ENCODE measurements at places on chromosomes 13 and 19.

- DNase-seq: no peak
Observed at GRCh38 chr19:35729021-35729420, 11.2 kb downstream of the KMT2B start.

DNA sequence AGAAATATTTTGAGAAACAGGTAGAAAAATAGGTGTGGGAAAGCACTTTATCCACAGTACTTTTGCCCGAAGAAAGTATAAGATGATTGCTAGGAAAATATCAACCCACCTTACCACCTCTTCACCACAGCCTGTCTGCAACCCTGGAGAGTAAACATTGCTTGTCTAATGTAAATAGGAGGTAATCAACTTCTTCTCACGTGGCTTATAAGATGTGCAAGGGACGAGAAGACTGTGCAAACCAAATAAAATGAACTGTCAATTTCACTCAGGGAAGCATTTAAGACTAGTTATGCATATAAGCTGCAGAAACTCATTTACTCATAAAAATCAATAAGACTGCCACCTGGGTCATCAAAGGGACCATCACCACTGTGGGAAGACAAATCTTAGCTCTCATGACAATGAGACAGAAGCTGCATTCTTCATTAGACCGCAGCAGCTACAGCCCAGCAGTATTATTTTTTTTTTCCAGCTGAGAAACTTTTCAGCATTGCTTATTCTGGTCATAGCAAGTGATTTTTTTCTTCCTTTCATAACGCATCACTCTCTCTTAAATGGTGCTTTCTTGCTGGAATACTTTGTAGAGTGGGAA is 807.7 kb upstream of the GPC6 start:
- DNase-seq: no peak

DNA sequence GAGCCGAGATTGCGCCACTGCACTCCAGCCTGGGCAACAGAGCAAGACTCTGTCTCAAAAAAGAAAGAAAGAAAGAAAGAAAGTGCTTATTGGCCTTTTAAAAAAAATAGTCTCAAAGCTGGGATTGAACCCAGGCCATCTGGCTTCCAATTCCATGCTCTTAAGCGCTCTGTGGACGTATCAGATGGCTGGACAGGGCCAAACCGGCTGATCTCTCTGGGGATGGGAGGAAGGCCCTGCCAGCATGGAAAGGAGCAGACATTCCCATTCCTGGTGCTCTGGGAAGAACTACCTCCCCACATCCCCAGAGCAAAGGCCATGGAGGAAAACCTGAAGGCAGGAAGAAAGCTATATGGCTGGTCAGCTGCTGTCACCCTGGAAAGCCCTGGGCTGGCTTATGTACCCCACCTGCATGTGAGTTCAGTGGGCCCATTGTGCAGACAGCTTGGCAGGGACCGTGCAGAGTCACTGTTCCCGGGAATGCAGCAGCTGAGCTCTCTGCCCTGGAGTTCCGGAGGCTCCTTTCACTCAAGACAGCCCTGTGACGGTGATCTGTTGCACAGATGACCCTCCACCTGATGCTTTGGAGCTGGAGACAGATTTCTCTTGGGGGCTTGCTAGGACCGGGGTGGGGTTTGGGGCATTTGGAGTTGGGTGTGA is 84.3 kb downstream of the SIPA1L3 start:
- no peak for DNase-seq

DNA sequence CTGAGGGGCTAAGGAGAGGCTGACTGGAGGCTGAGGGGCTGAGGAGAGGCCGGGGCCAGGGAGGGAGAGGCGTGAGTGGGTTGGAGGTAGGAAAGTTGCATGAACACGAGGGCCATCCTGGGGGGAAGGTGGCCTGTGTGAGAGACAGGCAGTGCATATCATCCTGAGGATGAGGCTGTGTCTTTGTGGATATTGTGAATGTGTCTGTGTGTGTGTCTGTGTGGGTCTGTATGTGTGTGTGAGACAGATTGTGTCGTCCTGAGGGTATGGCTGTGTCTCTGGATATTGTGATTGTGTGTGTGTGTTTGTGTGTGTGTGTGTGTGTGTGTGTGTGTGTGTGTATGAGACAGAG is 422 bp downstream of the ZNF71 start:
- DNase-seq: no peak

DNA sequence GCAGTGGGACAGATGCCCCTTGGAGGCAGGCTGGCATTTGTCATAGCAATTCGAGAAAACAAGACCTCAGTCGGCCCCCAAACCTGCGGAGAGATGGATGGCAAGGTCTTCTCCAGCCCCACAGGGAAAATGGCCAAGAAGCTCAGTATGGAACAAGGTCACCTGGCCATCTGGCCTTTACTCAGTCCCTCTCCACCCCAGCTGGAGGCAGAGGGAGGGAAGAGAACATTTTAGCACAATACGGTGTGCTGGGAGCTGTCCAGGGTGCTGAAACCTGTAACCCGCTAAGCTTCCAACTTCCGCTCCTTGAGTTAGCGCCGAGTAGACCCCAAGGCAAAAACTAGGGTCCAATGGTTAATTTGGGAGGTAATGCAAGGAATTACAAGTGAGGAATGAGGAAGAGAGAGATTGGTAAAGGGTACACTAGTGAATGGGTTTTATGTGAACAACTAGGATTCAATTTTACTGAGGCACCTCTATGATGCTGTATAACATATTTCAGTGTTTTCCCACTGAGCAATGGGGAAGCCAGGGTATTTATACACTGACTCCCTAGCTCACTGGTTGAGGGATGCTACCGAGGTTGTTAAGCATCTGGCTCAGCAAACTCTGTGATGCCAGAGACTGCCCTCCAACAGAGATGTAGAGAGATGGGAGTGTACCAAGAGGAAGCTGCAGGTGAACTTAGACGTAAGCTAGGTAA is 64.3 kb downstream of the CACNA1A start:
- peak; percentile 78 for DNase-seq

- peak; percentile 20 for DNase-seq
Observed at GRCh38 chr19:45973553-45974338, at the start of gene NOVA2. Gene NOVA2, minus strand, starts transcription at chr19:45973865. Its CDS starts 514 bp downstream, at chr19:45973351.

- peak; percentile 53 for DNase-seq
Observed at GRCh38 chr19:45492627-45493470, 4.0 kb downstream of the RTN2 start.

DNA sequence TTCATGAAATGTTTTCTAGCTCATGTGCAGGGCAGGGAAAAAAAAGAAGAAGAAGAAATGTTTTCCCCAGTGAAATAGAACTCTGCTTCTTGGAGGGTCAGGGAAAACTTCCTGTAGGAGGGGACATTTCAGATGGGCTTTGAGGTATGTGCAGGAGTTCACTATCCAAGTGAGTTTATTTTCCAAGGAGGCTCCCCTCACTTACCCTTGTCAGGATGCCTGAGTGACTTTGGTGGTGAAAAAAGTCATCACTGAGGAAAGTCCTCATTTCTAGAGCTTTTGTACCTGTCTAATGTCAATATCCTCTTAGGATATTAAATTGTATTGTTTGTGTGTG is 656 bp upstream of the C3 start:
- DNase-seq: no peak

- no peak for DNase-seq
Observed at GRCh38 chr19:14565298-14565679, 6.6 kb downstream of the NDUFB7 start.

DNA sequence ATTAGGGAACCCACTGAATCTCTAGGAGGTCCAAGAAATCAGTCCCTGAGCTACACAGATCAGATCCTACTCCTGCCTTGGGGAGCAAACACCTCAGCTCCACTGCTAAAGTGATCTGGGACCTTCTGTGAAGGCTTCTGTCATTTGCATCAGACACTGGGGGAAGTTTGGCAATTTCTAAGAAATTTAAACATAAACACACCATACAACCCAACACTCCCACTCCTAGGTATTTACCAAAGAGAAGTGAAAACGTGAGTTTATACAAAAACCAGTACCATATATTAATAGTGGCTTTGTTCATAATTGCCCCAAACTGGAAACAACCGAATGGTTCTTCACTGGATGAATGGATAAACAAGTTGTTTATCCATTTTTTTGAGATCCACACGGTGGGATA is 7.3 kb upstream of the TYROBP start:
- no peak for DNase-seq

- DNase-seq: no peak
Observed at GRCh38 chr13:83753912-83754624, 128.2 kb downstream of the SLITRK1 start.

DNA sequence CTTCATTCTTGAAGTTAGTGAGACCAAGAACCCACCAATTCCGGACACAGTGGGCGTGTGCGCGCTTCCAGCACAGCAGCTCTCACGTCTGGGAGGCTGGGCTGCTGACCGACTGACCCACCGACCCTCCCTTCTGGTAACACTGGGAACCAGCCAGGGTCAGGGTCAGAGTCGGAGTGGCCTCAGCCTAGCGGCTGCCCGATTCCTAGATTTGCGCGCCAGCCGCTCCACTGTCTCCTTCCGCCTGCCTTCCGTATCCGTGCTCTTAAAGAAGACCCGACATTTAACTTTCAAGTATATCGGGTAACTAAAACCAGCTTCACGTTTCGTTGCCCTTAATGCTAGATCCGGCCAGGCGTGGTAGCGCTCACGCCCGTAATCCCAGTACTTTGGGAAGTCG is 41.1 kb downstream of the SERP2 start:
- no peak for DNase-seq

Measured in cerebellar nuclear complex (tissue), 1 donor.